Pons (tissue), 1 donor: ENCODE measurements at places on chromosomes 2 and 18.

GRCh38 chr2:197176522-197176921, 134.1 kb downstream of the ANKRD44 start:
- no peak for DNase-seq

DNA sequence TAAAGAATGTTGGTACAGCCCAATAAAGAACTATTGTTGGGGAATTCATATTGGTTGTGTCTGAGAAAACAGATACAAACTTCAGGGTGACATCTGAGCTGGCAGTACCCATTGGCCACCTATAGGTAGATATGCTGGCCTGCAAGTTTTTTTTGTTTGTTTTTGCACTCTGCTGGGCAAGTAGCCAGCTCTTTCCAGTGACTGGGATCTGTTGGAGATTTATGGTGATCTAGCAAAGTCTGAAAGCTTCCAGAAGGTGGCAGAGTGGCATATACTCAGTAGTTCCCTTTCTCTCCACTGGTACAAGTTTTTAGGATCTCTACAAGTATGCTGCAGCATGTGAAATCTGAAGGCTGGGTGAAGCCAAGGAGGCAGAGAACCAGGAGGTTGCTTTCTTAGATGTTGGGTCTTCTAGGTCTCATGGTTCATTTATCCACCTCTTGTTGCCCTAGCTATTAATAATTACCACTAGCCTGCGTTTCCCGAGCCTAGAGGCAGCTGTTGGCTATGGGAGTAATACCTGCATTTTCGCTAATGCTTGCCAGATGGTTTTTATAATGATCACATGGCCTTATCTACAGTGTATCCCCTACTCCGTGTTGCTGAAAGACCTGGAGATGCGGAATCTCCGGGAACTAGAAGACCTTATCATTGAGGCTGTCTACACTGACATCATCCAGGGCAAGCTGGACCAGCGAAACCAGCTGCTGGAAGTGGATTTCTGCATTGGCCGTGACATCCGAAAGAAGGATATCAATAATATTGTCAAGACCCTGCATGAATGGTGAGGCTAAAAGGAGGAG, 9.5 kb downstream of the COPS7B start:
- DNase-seq = peak; percentile 44

DNA sequence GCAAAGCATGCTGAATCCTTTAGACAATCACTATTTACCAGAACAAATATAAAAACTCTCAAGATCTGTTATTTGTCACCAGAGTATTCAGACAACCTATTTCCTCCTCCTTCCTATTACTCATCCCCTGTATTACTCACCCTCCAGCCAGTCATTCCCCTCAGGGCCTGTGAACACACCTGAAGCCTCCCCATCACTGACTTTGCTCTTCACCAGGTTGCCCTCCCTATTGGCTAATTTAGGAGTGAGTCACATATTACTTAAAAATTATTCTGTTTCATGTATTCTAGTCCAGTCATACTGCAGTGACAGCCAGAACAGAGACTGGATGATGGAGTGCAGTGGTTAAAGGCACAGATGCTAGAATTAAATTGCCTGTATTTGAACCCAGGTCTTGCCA, 3.7 kb upstream of the ATG16L1 start:
- no peak for DNase-seq

DNA sequence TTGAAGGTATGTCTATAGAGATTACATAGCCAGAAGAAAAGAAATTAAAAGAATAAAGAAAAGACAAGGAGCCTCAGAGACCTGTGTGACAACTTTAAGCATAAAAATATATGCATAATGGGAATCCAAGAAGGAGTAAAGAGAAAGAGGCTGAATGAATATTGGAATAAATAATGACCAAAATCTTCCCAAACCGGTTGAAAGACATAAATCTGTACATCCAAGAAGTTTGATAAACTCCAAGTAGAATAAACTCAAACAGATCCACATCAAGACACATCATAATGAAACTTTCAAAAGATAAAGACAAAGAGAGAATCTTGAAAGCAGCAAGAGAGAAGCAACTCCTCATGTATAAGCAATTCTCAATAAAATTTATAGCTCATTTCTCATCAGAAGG, 132.4 kb upstream of the ZNF516 start:
- no peak for DNase-seq

DNA sequence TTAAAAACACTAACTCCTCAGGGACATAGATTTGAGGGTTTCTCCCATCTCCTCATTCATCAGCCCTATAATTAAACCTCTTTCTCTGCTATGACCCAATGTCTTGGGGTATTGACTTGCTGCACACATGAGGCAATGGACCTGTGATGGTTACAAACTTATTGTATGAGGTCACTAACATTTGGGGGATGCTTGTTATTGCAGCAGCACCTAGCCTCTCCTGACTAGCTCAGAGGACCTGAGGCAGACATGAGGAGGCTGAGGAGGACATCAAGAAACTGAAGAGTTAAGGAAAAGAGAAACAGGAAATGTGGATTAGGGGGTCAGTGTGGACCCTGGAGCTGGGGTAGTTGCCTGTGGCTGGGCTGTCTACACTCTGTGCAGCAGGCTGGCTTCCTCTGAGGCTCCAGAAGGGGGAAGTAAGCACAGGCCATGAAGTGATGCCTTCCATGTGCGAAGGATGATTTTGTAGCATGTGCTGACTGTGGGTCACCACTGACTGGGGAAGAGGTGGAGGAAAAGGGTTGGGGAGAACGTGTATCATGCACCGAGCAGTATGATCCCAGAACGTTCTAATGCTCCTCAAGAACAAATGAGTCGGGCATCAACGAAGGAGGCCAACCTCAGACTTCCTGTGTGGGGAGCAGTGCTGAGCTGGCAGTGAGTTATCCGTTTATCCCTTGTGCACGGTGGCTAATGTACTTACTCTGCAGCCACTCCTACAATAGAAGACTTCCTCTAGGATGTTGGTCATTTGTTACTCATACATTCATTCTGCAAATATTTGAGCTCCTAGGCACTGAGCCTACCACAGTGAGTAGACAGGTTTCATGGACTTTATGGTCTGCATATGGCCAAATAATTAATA, 42.1 kb upstream of the RFX8 start:
- DNase-seq = no peak

DNA sequence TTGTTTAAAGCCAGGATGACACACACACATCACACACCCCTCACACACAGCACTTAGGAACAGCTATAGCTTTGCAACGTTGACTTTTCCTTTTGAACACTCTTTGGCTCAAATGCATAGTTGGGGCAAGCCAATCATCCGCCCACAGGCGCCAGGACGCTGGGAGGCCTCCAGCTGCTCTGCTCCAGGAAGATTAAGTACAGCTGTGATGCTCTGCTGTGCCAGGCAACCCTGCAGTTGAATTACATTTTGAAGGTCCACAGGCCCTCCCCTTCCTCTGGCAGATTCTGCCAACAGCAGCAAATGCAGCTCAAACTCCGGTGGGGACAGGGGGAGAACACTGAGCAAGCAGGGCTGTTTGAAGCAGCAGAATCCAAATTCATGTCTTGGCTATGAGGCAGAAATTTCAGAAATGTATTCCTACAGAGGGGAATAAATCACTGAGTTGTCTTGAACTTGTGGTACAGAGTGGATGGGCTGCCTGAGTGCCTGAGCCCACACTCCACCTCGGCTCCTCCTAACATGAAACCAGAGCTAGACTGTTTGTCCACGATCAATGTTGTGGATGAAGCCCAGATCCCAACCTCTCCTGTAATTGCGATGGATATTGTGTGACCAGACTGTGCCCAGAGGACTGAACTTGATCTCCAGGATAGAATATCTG, 86.5 kb upstream of the PPP1CB start:
- no peak for DNase-seq

- DNase-seq = no peak
Measured at GRCh38 chr18:75289761-75290160, 79.2 kb downstream of the TSHZ1 start.

DNA sequence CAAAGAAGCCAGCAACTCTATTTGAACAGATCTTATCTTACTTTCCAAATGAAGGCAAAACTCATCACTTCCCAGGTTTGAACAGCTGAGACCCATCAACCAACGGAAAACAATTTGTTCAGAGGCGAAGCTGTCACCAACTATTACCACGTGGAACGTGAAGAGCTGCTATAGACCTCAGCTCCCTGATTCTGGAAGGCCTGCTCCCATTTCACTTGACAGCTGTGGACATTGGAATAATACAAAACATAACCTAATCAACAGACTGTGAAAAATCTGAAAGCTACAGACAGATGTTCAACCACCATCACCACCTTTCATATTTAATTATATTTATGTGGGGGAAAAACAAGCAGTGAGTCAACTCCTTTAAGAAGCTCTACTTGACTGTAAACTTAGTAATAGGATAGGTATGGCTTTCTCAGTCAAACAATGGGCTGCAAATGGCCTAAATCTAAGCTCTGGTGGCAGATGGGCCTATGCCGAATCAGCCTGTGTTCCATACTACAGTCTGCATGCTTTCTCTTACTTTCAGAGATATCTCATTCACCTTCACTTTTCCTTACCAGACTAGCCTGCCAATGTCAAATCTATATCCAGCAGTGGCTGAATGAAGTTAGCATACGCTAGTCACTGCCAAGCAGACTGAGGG, 896.4 kb downstream of the TDRD15 start:
- no peak for DNase-seq

GRCh38 chr2:225556461-225556860, 157.0 kb downstream of the NYAP2 start:
- no peak for DNase-seq

DNA sequence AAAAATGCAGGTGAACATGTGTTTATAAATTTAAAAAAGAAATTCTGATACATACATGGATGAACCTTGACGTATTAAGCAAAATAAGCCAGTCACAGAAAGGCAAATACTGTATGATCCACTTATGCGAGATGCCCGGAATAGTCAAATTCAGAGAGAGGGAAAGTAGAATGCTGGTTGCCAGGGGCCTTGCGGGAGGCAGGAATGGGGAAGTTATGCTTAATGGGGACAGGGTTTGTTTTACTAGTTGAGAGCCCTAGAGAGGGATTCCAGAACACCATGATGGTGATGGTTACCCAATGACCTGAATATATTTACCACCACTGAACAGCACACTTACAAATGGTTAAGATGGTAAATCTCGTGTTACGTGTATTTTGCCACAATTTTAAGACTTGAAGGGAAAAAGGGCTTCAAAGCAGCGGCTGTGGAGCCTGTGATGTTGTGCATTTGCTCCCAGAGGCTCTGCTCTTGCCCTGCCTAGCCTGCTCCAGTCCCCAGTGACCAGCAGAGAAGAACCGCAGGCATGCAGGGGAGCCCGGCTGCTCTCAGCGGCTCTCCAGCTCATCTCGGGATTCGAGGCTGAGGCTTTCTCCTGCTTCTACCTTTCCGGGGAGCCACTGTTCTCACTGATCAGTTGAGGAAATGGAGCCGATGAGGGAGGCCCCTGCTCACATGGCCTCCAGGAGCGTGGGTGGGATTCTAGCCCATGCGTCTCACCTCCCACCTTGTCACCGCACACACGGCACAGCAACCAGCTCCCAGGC, 51.7 kb upstream of the TFCP2L1 start:
- no peak for DNase-seq

DNA sequence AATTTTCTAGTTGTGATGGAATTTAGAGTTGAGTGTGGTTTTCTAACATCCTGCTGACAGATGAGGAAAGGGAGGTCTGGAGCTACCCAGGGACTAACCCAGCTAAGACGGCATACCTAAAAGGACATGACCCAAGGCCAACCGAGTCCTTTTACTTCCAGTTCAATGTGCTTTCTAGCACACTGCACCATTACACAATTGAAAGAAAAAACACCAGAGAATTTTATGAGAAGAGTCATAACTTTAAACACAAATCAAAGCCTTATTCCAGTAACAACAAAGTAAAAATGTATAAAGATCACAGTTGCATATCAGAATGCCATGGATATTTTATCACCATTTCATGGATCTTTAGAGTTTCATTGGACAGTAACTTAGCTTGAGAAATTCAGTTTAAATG, 480.3 kb downstream of the MEIS1 start:
- no peak for DNase-seq

- no peak for DNase-seq
Measured at GRCh38 chr18:77103991-77104531, 28.5 kb downstream of the MBP start.

DNA sequence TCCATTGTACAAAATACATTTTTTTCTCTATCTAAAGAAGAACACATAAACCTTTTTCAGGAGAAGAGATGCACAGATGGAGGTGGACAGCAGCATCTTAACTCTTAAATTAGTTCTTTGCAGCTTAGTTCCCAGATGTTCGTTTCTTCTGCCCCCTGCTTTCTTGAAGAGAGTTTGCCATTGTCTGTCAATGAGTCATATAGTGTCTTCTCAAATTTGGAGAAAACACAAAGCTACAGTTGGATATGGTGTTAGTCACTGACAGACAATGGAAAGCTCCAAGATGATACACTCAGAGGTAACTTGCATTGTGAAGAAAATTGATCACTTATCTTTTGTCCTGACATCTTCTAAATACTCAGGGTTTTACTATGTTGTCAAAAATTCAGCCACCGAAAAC, 48.8 kb upstream of the TMEFF2 start:
- no peak for DNase-seq

DNA sequence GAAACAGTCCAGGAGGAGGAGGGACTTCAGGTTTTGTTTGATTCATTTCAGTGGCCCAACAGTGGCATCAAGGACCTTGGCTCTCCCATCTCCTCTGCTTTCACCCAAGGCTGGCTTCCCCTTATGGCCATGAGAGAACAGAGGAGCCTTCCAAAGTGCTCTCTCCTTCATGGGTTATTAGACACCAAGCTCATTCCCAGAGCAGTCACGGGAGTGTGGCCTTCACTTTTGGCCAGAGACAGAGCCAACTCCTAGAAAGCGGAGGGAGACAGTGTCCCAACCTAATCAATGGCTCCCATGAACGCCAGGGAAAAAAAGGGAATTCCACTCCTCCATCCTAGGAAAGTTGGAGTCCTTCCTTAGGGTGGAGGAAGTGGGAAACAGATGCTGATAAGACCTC, 871 bp upstream of the DUSP28 start:
- no peak for DNase-seq
